BJ (cell line): ENCODE measurements at places on chromosomes 11 and 22. TPM values are rescaled to one million over a fixed set of nuclear protein-coding genes. Genes with fewer than 3 reads are reported as not detected.
A peak's percentile ranks its signal among the peaks of the same experiment; 100 is the strongest.

GRCh38 chr11:18457450-18457849 is 1.8 kb downstream of the LDHAL6A start:
- DNase-seq: no peak

DNA sequence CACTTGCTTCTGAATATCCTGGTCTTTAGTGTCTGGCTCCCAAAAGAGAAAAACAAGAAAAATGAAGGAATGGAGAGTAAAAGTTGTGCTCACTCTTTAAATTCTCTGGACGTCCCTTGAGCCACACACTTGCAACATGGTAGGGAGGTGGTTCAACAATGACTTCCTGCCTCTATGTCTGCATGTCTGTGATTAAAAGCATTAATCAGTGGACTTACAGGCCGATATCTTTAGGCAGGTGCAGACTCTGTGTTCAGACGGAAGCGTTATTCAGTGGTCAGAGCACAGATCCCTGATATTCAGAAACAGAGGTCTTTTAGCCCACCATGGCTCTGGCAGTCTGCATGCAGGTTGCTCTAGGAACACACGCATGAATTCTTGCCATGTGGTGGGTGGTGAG is 1920.0 kb upstream of the RAG2 start:
- no peak for DNase-seq

POU2AF1 gene
- not detected in 2 replicates for polyA plus RNA-seq

DNA sequence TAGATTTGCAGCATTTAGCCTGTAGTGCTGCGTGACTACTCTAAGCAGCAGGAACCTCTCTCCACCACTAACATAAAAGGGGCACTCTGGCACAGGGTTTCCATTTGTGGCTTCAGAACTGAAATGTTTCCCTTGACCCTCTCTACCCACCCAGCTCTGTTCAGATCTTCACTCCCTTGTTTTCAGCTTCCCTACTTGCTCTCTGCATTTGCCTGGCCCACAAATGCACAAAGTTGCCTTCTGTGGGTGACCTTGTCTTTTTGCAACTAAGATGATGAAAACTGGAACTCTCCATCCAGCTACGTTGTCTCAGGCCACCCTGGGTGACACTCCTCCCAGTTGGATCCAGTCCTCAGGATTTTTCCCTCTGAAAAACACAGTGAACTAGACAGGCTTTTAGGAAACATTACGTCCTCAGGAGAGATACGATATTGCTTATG is 19.8 kb upstream of the PSMA1 start:
- no peak for DNase-seq

HPX gene
- 0.82 and 0.87 TPM in 2 replicates for polyA plus RNA-seq

DNA sequence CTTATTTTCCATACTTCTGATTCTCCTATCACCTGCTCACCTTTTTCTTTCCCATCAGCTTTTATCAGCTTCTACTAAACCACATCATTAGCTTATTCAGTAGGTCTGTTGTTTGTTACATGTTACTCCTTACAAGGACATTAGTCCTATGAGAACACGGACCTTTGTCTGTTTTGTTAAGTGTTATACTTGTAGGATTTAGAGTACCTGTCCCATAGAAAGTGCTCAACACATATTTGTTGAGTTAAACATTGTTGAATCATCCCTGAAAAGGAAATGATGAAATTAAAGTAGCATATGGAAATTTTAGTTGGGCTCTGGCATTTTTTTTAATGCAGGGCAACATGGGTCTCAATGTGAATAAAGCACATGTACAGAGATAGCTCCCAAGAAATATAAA is 222.1 kb upstream of the CARD18 start:
- DNase-seq: no peak

GRCh38 chr11:116596346-116597260 is 176.2 kb downstream of the BUD13 start:
- no peak for DNase-seq

GRCh38 chr11:64833198-64833502 is 11.3 kb downstream of the CDC42BPG start:
- DNase-seq: no peak

GRCh38 chr11:38416141-38416540 is 1818.1 kb upstream of the RAG2 start:
- DNase-seq: no peak

SMC1B gene
- not detected in 2 replicates for polyA plus RNA-seq

- DNase-seq: no peak
These were observed 5.8 kb downstream of the SELENOO start for GRCh38 chr22:50206599-50206998.

- no peak for DNase-seq
These were observed 54.6 kb upstream of the SC5D start for GRCh38 chr11:121237686-121238658.

DNA sequence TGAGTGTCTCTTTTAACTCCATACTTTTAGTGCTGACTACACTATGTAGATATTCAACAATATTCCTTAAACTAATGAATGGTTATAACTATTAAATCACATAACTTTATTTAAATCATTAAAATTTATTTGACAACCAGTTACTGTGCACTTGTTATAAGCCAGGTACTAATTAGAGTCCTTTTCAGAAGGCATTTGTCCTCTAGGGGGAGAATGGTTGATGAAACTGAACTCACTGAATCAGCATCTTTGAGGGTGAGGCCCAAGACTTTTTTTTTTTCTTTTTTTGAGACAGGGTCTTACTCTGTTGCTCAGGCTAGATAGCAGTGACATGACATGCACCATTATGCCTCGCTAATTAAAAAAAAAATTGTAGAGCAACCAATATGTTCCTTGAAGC is 515.6 kb upstream of the CCDC90B start:
- DNase-seq: no peak

DNA sequence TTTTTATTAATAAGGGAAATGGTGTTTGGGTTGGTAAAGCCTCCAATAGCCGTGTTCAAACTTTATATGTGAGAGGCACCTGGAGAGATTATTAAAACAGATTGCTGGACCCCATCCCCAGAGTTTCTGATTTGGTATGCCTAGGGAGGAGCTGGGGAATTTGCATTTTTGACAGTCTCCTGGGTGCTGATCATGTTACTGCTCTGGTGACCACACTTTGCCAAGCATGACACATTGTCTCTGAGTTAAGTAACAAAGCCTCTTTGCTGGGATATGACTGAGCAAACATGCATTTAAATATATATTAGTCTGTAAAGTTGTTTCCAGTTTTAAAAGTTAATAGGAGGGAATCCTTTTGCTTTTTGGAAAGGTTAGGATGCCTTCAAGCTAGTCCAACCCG is 140.4 kb downstream of the NAV2 start:
- DNase-seq: no peak

TEX54 gene
- not detected in 2 replicates for polyA plus RNA-seq

DBX1 gene
- not detected in 2 replicates for polyA plus RNA-seq

DNA sequence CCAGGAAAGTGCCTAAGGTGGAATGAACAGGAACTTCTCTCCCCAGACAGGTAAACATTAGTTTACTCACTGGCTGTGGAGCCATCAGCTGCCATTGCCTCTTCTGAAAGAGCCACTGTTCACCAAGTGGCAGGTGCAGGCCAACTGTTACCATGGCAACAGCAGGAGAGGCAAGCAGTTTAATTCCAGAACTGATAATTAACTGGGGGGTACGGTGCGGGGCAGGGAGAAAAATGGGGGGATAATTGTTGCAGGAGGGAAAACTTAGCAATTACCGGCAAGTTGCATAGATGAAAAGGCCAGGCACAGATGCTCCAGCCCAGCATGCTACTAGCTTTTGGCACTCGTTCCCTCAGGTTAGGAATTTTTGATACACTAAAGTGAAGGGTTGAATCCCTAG is 85.1 kb downstream of the TRIM44 start:
- no peak for DNase-seq

- no peak for DNase-seq
These were observed 822.3 kb downstream of the LUZP2 start for GRCh38 chr11:25319127-25319526.

- DNase-seq: no peak
These were observed 97.6 kb upstream of the CLMP start for GRCh38 chr11:123292647-123293046.

CNTF gene
- polyA plus RNA-seq: 0.15 and 0.63 TPM in 2 replicates

- DNase-seq: no peak
These were observed 56.6 kb downstream of the CSNK2A3 start for GRCh38 chr11:11296434-11296833.

GGT5 gene
- 13.3 and 29.1 TPM in 2 replicates for polyA plus RNA-seq

DNA sequence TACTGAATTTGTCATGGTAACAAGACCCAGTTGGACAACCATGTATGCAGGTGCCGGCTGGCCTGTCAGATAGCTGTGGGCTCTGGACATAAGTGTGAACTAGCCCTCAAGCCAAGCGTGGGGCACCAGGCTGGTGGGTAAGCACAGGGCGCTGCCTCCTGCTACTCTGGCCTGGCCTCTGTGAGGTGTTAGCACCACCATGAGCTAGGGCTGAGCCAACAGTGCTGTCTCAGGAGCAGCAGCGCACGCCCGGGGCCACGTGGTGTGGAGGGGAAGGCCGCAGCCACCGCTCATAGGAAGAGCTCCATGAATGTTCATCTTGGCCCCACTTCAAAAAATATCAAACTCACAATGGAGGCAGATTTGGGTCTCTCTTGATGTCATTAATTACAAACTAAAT is 35.3 kb upstream of the GNB1L start:
- DNase-seq: no peak

GRCh38 chr22:25403811-25404471 is 160.5 kb upstream of the GRK3 start:
- peak; percentile 31 for DNase-seq

DNA sequence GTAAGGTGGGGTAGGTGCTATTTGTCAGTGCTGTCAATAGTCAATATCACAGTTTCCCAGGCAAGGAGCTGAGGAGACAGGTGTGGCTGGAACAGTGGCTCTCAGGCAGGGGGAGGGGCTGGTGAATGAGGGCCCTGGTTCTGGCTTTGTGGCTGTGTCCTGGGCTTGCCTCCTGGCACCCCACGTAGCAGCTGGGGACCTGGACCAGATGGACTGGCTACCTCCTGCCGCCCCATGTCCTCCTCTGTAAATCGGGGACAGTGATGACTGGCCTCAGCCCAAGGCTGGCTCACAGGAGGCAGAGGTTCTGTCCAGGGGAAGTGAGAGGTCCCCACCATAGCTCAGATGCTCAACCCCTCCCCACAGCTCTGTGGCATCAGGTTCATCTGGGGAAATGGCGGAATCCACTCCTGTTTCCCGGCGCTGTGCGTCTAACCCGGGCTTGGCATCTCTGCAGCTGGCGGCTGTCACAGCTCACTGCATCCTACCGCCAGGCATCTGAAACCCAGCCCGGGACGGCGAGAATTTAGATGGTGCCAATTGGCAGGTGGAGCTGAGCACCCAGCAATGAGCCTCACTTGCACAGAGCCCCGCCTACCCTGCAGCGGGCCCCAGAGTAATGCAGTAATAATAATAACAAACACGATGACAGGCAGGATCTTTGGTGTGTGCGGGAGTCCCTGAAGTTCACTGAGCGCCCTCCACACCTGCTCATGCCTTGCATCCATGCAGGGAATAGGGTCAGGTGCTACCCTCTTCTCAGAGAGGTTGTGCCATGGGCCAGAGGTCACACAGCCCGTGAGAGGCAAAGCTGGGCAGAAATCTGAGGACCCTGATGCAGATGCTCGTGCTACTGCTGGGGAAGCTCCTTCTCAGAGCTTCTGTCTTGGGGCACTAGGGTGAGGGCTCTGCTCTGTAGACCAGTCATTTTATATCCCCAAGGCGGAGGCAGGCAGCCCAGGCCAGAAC is 27.8 kb upstream of the SHISAL1 start:
- no peak for DNase-seq

GSTT2 gene
- 0.16 and 0.23 TPM in 2 replicates for polyA plus RNA-seq

DNA sequence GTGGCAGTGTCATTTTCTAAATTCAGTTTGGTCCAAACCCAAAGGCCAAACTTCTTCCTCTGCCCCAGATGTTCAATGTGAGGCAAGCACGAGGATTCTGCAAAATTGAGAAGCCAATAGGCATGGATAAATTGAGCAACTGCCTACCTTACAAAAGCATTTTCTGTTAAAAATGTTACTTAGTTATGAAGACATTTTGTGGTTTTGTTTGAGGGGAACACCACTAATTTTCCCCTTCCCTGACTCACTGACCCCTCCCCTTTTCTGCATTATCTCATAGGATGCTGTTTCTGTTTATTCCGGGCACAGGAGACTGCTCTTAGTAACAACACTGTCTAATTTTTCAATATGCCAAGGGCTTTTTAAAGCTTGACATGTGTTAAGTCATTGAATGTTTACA is 462.8 kb downstream of the INSC start:
- no peak for DNase-seq

- DNase-seq: no peak
These were observed 17.0 kb downstream of the THY1 start for GRCh38 chr11:119406005-119406404.

GRCh38 chr22:11605468-11605981 is 3922.5 kb upstream of the OR11H1 start:
- no peak for DNase-seq

SYT9 gene
- not detected in 2 replicates for polyA plus RNA-seq

RAG1 gene
- polyA plus RNA-seq: 0.10 and 0.22 TPM in 2 replicates

YPEL1 gene
- polyA plus RNA-seq: 0.69 and 1.1 TPM in 2 replicates

TMEM126A gene
- polyA plus RNA-seq: 27.7 and 57.5 TPM in 2 replicates

GRCh38 chr11:57787920-57788702 is 26.5 kb downstream of the CTNND1 start:
- no peak for DNase-seq

GRCh38 chr22:32950366-32950765 is 107.8 kb downstream of the SYN3 start:
- no peak for DNase-seq

OR56B1 gene
- not detected in 2 replicates for polyA plus RNA-seq

RAB39A gene
- not detected in 2 replicates for polyA plus RNA-seq

IGLL1 gene
- polyA plus RNA-seq: not detected in 2 replicates

DNA sequence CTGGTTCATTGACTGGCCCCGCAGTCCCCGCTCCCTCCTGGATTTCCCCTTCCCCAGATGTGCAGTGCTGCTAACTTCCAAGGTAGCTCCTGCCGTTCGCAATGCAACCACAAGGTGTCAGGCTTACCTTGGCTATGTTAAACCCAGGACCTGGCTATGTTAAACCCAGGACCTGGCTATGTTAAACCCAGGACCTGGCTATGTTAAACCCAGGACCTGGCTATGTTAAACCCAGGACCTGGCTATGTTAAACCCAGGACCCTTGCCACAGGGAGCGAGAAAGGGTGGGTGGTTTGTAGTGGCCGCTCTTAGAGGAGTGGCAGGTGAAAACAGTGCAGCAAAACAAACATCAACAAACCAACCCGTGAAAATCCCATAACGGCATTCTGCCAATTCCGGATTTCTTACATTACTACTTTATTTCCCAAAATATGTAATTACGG is 2.9 kb upstream of the ADAMTS8 start:
- no peak for DNase-seq

GRIK4 gene
- not detected in 2 replicates for polyA plus RNA-seq

NEAT1 gene
- polyA plus RNA-seq: 59.2 and 87.2 TPM in 2 replicates

DNA sequence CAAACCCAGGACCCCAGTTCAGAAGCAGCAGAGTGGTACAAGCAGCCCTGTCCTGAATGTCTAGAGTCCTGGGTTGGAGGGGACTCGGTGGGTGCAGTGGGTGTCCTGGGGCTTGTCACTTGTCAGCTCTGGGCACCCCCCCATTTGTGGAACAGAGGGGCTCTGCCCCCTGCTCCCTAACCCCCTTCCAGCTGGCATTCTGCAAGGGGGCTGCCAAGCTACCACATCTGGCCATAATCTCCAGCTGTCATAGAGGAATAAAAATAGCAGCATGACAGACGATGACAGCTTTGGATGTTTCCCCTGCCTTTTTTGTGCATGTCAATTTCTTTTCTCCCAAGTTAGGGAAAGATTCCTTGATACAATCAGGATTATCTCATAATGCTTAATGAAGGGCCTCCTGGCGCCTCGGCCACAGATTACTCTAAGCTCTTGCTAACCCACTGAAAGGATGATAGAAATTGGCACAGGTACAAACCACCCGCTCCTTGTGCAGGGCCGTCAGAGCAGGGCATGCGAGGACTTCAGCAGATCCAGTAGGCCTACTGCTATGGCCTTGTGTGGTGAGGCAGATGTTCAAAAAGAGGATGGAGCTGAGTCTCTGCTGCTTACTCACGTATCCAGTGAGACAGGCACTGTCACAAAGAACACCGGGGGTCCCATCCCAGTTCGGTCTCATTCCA is 83.0 kb downstream of the ISX start:
- no peak for DNase-seq
